ENCODE measurements at places on chromosomes 1 and 21.
A peak's percentile ranks its signal among the peaks of the same experiment; 100 is the strongest.

DNA sequence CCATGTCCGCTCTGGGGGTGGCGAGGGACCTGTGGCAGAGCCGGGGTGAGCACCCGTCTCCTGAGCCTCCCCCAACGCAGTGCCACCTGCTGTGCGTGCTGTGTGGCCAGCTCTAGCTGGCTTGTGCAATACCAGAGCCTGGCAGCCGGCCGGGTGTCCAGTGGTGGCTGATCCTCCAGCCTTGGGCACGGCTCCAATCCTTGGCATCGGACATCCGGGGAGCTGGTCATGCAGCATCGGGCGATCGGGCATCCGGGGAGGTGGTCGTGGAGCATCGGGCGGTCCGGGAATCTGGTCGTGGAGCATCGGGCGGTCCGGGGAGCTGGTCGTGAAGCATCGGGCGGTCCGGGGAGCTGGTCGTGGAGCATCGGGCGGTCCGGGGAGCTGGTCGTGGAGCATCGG lies 8.1 kb downstream of the SLX9 start:
- DNase-seq, result no peak

DNA sequence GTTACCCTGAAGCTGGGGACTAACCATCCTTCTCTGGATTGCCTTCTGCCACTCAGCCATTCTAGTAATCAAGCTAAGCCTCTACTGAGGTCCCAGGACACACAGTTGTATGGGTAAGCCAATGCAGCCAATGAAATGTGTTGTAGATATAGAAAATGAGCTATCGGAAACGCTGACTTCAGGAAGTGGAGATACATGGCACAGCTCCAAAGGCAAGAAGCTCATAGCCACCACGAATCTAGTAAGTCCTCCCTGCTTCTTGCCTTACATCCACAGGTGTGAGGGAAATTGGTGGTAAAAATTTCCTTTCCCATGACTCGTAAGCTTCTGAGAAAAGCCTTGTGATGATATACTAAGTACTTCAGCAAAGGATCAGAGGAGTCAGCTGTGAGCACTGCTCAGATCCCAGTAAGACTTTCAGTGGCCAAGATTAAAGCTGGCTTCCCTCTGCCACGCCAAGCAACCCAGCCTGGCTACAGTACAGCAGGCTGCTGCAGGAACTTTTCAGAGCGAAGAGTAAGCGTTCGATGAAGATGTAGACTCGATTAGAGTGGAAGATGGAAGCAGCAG lies 117.7 kb downstream of the SIM2 start:
- DNase-seq, result no peak

GRCh38 chr21:19608101-19608621 lies 1204.6 kb upstream of the TMPRSS15 start:
- DNase-seq, result peak; percentile 45

DNA sequence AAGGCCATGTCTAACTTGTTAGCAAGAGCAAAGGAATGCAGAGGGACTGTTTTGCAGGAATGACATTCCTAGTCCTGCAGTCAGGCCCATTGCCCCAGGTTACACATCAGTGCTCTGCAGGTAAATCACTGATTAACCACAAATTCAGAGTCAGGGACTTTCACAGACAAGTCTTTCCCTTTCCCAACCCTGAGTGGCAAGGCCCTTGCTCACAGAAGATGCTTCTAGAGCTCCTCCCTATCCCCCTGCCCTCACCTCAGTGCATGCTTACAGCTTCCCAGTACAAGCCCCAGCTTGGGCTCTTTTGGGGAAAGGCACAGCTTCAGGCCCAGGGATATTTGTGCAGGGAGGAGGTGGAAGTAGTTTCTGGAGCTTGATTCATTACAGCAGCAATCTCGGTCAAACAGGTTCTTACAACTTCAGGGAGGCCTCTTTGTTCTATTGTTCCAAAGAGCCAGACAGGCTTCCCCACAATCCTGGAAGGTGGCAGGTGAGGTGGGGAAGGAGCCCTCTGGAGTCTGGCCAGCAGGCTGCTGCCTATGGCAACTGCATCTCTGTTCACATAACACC lies 53.9 kb downstream of the CASQ2 start:
- DNase-seq, result no peak

- no peak for DNase-seq
Observed at GRCh38 chr1:229717786-229718576, 91.9 kb downstream of the URB2 start.

DNA sequence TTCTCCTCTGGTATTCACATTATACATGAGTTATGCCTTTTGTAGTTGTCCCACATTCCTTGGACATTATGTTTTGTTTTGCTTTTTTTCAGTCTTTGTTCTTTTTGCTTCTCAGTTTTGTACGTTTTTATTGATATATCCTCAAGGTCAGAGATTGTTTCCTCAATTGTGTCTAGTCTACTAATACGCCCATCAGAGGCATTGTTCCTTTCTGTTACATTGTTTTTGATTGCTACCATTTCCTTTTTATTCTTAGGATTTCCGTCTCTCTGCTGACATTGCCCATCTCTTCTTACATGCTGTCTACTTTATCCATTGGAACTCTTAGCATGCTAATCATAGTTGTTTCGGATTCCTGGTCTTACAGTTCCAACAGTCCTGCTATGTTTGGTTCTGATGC lies 27.8 kb upstream of the MPC2 start:
- no peak for DNase-seq

GRCh38 chr1:94239796-94240195 lies 2.4 kb upstream of the ARHGAP29 start:
- no peak for DNase-seq

DNA sequence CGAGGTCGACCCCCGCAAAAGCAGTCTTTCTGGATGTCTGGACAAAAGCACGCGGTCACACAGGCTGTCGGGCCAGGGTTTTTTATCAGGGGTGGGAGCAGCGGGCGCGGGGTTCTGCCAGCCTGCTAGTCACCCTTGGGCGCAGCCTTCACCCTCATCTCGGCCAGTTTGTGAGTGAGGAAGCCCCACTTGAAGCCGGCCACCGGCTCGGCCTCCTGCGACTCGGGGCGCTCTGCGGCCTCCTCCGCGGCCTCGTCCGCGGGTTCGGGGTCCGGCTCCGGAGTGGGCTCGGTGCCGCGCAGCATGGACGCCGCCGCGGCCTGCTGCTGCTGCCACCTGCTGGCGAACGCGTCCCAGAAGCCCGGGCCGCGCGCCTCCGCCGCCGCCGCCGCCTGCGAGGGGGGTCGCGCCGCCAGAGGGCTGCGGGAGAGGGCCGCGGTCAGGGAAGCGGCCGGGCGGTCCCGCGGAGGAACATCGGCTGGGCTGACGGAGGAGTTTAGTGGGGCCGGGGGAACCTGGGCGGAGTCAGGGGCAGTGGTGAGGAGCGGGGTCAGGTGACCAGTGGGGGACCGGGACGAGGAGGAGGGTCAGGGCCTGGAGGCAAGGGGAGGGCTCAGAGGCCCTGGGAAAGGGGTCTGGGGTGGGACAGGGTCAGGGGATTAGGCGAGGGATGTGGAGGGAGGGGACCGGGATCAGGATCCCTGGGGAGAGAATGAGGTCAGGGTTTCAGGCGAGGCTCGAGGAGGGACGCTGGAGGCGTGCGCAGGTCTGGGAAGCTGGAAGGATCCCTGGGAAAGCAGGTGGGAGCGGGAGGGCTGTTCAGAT lies 4.5 kb downstream of the C1orf232 start:
- DNase-seq, result no peak

DNA sequence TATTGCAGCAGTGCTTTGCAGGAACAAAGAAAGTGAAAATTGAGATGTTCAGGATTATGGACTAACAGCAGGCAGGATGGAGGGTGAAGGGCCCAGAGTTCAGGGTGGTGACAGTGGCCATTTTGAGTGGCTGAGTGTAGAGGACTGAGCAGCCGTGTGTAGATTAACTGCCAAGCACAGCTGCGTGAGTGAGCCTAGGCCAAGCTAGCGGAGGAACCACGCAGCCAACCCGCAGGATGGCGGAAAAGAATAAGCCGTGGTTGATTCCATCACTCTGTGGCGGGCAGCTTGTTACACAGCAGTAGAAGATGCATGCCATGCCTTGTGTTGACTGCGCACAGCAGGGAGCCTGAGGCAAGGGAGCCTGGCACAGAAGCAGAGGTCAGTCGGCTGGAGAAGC lies 102.5 kb upstream of the KIF26B start:
- DNase-seq, result peak; percentile 57

- no peak for DNase-seq
Observed at GRCh38 chr1:202680586-202681352, 29.5 kb downstream of the SYT2 start.

GRCh38 chr1:89149229-89149628 lies 23.3 kb upstream of the GBP2 start:
- no peak for DNase-seq

GRCh38 chr21:37006486-37007291 lies at the start of gene RIPPLY3:
RIPPLY3 (plus strand) TSS chr21:37006702; CDS start chr21:37006773, 71 bp downstream.
- DNase-seq, result no peak

DNA sequence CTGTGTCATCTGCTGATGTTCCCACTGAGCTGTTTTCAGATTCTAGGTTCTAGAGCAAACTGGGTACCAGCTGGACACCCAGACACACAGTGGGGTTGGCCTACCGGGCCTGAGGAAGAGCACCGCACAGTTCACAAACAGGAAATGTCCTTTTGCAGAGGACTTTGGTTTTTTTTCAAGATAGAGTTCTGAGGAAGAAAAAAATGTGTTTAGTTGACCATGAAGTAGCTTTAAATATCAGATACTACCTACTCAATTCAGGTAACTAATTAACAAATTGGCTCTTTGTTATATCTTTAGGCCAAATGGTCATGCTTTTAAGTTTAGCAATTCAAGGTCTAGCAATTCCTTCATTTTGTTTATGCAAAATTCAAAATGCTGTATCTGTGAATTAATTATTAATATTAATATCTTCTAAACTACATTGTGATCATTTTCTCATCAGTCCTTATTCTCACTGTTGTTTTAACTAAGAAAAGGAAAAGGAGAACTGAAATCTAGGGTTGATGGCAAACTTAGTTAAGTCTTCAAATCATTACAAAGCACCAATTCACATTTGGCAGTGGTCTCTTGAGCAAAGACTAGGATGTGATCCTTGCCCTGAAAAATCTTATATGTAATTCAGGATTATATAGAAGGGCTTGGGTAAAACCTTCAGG lies 17.2 kb upstream of the NCF2 start:
- DNase-seq, result peak; percentile 51

GRCh38 chr1:10211805-10212410 lies 1.5 kb downstream of the KIF1B start:
- DNase-seq, result no peak

DNA sequence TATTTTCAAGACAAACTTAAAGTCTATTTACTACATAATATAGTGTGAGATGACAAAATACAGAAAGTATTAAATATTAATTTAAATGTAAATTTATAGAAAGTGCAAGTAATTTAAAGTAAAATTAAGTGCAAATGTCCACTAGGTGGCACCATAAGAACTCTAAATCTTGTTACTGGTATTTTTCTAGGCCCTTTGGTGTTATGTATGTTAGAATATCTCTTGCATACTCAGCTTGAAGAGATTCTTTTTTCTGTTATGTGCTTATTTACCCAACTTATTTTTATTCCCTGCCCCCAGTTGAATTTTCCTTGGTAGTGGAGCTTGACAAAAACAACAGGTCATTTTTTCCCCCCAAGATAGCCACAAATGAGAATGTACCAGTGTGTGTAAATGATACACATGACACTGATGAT lies 71.5 kb downstream of the RPS6KC1 start:
- peak; percentile 23 for DNase-seq

DNA sequence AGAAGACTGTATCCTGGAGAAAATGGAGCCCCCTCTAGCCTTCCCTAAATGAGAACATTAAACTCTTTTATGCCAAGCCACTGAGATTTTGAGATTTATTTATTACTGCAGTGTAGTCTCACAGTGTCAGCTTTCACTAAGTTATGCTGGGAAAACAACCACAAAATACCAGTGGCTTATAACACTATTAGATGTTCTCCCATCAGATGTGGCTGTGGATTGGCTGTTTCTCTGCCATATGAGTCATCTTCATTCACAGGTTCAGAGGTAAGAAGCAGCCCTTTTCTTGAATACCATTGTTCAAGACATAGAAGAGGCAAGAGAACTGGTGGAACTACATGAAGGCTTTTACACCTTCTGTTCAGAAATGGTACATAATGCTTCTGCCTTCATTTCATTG lies 32.1 kb upstream of the ST6GALNAC5 start:
- no peak for DNase-seq

GRCh38 chr1:176111835-176112234 lies 95.3 kb downstream of the COP1 start:
- no peak for DNase-seq

DNA sequence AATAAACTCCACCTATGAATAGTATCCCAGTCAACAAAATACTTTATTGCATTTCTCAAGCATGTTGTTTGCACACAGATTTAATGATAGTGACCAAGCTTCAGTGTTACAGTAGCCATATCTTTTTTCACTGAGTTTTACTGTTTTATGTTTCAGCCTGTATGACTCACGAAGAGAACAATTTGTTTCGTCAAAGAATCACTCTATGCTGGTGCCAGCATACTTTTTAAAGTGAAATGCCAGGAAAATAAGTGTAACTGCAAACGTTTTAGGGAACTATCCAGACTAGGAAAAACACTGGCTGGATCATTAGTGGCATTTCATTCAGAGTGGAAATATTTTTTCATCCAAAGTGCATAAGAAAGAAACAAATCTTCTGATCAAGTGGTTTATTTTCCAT lies 210.8 kb downstream of the COL11A1 start:
- no peak for DNase-seq

GRCh38 chr21:42593007-42593814 lies 60.2 kb upstream of the PDE9A start:
- DNase-seq, result no peak

DNA sequence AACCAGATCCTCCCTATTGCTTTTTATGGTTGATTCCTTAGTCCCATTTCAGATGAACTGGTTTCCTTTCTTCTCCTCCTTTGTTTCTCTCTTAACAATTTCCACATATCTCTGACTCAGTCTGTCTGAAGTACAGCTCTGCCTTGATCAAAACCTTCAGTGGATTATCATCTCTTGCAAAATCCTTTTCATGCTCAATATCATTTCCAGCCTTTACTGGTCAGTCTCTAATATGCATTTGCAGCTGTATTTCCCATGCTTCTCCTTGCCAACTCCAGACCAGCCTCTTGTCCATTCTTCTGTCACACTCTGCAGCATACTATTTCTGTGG lies 72.2 kb downstream of the SNX7 start:
- DNase-seq, result no peak

- no peak for DNase-seq
Observed at GRCh38 chr1:79988401-79988800, 981.9 kb upstream of the ADGRL4 start.

- peak; percentile 51 for DNase-seq
Observed at GRCh38 chr1:156801409-156802121, 15.1 kb downstream of the SH2D2A start.

GRCh38 chr21:39164523-39164922 lies 18.7 kb downstream of the PSMG1 start:
- no peak for DNase-seq
